ENCODE measurements at places on chromosomes 2 and 18. TPM values are rescaled to one million over a fixed set of nuclear protein-coding genes. Genes with fewer than 3 reads are reported as not detected.

DNA sequence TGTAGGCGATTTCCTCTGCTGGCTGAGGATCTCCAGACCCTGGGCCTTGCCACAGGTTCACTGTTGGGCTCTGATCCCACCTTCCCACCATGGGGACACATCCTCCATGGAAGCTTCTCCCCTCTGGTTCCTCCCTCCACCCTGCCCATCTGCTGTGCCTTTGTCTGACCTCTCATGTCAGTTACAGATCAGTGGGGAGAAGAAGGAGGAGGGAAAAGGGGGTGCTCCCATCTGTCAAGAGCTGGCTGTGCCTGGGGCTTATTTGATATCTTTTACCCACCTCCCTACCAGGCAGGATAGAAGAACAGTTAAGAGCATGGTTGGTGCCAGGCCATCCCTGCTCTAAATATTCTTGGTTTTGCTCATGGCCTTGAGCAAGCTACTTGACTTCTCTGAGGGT is 12.3 kb upstream of the DNAJB2 start:
- H3K27ac ChIP-seq, result no peak overlapping the region
- no peaks in the 10 kb centered on the region for H3K36me3 ChIP-seq
- H3K4me1 ChIP-seq, result no peaks in the 10 kb centered on the region
- H3K27me3 ChIP-seq, result peaks cover 5% of the 10 kb centered on the region
- no peak overlapping the region for H3K4me3 ChIP-seq

DNA sequence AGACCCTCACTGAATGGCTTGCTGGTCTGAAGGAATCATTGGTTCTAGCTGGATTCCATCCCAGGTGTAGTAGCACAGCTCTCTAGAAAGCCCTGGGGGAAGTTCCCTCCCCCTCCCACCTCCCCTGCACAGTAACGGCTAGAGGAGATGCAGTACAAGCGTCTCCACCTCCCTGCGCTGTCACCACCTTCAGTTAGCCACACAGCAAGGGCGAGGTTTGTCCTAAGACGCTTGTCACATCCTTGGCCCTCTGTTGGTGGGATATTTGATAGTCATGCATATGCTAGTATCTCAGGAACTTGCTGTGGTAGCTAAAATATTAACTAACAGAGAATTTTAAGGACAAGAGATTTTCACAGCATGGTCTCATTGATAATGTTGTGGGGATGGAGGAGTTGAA is 19.4 kb downstream of the TRAPPC12 start:
- no peaks in the 10 kb centered on the region for H3K27me3 ChIP-seq
- H3K4me3 ChIP-seq, result peak overlapping the region; percentile 39
- H3K4me1 ChIP-seq, result peaks cover 15% of the 10 kb centered on the region

- DNase-seq, result no peak
- no peaks in the 10 kb centered on the region for H3K27me3 ChIP-seq
- H3K4me1 ChIP-seq, result no peaks in the 10 kb centered on the region
- H3K36me3 ChIP-seq, result no peaks in the 10 kb centered on the region
- no peak overlapping the region for H3K27ac ChIP-seq
- H3K4me3 ChIP-seq, result no peak overlapping the region
Measured at GRCh38 chr2:221200184-221200839, 371.8 kb downstream of the EPHA4 start.

- no peaks in the 10 kb centered on the region for H3K36me3 ChIP-seq
- DNase-seq, result peak; percentile 95
- H3K27me3 ChIP-seq, result no peaks in the 10 kb centered on the region
- H3K4me3 ChIP-seq, result peak within 1 kb of the TSS; percentile 82
Measured at GRCh38 chr2:235493775-235494715, at the start of gene AGAP1. Gene AGAP1 (plus strand): TSS chr2:235494043.

The FAM124B gene
- 1.2 TPM for total RNA-seq

Data from endodermal cell (in vitro differentiated cells).